Activated CD4-positive, CD25-positive, alpha-beta regulatory T cell treated with anti-CD3 and anti-CD28 coated beads, Interleukin-2, amount 50 U/mL, for 16 hours (primary cell): ENCODE measurements at places on chromosomes 4 and X.

- no peak for DNase-seq
Observed at GRCh38 chrX:152086141-152086540, 52.2 kb downstream of the MAGEA10 start.

DNA sequence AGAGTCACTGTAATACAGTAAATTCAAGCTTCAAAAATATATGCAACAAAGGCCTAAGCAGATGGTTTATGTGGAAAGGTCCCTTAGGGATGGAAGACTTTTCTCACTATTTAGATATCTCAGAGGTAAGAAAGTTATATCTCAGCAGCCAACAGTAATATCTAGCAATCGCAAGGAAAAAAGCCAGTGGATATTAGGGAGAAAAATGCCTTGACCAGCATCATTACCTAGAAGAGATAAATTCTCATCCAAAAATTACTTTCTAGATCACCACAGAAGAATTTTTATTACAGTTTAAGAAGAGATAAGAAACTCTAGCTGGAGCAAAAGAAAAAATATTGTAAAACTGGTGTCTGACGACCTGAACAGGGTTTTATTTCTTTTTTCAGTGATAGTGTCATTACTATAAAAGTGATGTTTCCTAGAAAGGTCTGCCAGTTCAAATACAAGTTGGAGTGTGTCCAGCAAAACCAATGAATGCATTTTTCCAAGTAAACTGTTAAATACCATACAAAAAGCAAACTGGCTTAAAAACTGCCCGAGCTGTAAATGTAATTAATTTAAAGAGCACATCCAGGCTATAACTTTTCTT, 100.0 kb downstream of the ATP11C start:
- no peak for DNase-seq

DNA sequence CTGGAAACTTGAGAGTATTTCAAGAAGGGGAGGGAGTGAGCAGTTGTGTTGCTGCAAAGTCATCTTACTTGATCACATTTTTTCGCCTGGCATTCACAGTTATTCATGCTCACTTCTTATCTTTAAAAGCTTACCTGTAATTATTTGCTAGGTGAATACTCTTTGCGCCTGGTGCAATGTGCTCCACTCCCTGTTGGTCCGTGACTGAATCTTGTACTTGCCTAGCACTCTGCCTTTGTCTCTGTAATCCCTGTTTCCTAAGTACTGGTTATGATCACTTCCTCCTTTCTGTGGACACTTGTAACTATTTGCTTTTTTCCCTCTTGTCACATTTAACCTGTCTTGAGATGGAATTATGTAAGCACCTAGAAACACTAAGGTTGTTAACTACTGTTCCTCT, 5.8 kb downstream of the BMP2K start:
- DNase-seq: no peak

DNA sequence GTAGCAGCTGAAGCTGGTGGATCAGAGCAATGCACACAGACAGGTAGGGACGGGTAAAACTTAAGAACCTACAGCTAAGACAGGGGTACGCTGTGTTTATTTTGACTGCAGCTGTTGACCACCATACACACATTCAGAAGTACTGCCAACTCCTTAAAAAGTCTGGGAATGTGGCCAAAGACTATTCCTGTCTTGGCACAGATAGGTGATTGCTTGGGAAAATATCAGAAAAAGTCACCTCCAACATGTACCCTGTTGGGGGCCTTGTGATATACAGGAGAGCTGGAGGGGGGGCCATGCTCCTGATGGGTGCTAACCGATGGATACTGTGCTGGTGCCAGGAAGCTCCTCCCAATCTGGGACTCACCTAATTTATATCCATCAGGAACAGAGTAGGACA, 121.2 kb downstream of the VCX2 start:
- no peak for DNase-seq

DNA sequence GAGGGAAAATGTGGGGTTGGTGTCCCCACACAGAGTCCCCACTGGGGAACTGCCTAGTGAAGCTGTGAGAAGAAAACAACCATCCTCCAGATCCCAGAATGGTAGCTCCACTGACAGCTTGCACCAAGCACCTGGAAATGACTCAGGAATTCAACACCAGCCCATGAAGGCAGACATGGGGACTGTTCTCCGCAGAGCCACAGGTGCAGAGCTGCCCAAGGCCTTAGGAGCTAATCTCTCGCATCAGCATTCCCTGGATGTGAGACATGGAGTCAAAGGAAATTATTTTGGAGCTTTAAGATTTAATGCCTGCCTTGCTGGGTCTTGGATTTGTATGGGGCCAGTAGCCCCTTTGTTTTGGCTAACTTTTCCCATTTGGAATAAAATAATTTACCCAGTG, 367.9 kb downstream of the FAM133A start:
- no peak for DNase-seq

DNA sequence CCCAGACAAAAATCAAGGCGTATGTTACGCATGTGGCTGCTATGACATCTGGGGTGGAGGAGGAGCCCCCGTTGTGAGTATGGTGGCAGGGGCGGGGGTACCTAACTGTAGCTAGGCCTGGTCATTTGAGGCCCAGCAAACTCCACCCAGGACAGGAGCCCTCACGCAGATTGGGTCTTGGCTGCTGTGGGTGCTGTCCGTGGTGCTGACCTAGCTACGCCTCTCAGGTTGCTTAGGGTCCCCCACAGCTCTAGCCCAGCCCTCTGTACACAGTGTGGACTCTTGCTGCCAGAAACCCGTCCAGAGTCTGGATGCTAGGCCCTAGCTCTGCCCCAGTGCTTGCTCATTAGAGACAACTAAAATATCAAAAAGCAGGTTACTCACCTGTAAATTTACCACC, 146.7 kb upstream of the PSAPL1 start:
- DNase-seq: no peak

DNA sequence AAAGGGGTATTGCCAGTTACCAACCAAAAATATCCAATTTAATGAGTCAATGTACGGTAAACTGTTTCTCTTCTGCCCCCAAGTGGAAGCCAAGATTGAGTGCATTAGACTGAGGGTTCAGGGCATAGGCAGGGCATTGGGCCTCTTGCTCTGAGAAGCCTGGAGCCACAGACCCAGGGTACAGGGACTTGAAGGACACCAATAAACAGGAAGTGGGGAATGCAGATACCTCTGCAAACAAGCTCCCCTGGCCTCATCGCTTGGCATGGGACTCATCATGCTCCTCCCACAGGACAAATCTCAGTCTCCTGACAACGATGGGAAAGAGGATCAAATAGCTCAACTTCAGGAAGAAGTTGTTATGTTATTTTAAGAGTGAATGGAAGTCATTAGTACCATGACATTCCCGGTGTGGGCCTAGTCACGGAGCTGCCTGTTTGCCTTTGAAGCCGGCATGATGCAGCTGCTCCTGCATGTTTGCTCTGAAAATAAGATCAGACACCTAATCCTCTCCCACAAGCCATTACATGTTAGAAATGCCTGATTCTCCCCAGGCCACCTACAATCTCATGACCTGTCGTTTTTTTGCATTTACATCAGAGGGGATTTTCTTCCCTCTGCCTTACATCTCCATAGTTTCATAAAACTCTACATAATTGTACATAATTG, 224.2 kb downstream of the RCHY1 start:
- no peak for DNase-seq

DNA sequence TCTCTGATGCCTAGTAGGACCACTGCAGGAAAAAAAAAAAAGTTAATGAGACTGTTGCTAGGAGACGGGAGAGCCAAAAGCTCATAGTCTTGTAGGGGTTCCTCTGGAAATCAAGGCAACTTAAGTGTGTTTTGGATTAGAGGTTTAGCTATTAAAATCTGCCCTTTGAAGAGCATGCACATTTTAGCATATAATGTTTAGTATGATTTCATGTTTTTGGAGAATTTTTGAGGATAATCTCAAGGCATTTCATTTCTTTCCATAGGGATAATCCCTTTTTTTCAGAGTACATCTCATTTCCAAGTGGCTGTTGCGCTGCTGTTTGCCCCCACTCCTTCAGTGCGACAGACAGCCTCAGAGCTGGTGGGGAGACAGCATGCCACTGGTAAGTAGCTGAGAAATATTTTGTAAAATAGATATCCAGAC, at the start of gene LINC00632:
LINC00632 (plus strand) TSS at position 339 of the 426 bp plus-strand sequence.
- DNase-seq: no peak

- no peak for DNase-seq
Observed at GRCh38 chr4:7500404-7500803, 65.7 kb upstream of the PSAPL1 start.

GRCh38 chrX:84830836-84831235, 172.8 kb upstream of the APOOL start:
- no peak for DNase-seq

GRCh38 chr4:174764105-174764729, 64.8 kb downstream of the GLRA3 start:
- no peak for DNase-seq

- DNase-seq: no peak
Observed at GRCh38 chr4:144645102-144645630, 790 bp upstream of the HHIP start.

DNA sequence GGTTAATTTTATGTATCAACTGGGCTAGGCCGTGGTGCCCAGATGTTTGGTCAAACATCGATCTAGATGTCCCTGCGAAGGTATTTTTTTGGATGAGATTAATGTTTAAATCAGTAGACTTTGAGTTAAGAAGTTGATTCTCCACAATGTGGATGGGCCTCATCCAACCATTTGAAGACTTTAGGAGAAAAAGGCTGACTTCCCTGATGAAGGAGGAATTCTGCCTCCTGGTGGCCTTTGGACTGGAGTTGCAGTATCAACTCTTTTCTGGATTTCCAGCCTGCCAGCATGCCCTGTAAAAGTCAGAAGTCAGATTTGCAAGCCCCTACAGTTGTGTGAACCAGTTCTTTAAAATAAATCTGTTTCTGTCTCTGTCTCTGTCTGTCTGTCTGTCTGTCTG, 91.4 kb downstream of the STK32B start:
- DNase-seq: no peak

- DNase-seq: no peak
Observed at GRCh38 chr4:87077914-87078585, 142.4 kb downstream of the KLHL8 start.

DNA sequence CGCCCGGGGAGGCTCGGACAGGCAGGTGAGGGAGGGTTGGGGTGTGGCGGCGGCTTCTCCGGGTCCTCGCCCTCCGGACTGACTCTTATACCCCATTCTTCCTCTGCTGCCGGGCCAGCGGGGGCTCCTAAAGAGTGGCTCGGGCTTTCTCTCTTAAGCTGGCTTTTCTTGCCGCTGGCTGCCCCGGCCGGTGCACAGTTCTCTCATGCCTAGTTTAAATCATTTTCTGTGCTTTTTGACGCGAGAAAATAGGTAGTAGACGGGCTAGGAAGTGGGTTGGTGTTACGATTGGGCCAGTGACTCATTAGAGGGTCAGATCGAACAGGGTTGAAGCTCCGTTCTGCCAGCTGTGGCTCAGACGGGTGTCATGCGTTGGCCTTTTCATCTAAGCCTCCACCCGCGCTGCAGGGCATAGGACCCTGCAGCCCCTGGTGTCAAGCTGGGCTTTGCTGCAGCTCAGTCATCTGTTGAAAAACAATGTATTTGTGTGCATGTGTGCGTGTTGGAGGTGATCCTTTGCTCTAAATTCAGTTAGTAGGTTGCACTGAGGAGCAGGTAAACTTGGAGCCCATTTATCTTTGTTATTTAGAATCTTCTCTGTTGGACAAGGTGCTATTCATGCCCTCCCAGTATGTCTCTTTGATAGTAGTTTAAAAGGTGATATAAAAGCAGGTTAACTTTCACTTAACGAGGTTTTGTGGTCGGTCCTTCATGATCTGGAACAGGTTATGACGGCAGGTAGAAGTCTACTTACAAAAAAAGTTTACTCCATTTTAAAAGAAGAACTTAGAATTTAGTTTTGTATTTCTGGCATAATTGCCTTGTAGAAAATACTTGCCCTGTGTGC, 802 bp downstream of the BMP2K start:
- DNase-seq: peak; percentile 19

DNA sequence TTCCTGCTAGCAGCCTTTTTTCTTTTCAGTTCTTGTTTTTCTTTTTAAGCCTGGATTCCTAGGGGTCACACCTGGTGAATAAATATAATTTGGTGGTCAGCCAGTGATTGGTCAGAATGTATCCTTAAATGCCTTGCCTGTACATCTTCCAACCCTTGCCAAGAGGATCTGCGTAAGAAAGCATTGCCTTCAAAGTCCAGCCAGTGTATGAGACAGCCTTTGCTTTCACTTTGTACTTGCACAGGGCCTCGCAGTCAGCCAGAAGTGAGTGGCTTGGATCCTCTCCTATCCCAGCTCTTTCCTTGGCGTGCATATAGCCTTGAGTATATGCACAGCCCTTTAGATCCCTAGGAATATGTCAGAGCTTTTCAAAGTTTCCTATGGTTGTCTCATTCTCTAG, 22.2 kb downstream of the KANTR start:
- DNase-seq: no peak

- no peak for DNase-seq
Observed at GRCh38 chr4:10803713-10804343, 119.3 kb upstream of the CLNK start.

GRCh38 chrX:37796805-37797204, 16.9 kb downstream of the CYBB start:
- no peak for DNase-seq

DNA sequence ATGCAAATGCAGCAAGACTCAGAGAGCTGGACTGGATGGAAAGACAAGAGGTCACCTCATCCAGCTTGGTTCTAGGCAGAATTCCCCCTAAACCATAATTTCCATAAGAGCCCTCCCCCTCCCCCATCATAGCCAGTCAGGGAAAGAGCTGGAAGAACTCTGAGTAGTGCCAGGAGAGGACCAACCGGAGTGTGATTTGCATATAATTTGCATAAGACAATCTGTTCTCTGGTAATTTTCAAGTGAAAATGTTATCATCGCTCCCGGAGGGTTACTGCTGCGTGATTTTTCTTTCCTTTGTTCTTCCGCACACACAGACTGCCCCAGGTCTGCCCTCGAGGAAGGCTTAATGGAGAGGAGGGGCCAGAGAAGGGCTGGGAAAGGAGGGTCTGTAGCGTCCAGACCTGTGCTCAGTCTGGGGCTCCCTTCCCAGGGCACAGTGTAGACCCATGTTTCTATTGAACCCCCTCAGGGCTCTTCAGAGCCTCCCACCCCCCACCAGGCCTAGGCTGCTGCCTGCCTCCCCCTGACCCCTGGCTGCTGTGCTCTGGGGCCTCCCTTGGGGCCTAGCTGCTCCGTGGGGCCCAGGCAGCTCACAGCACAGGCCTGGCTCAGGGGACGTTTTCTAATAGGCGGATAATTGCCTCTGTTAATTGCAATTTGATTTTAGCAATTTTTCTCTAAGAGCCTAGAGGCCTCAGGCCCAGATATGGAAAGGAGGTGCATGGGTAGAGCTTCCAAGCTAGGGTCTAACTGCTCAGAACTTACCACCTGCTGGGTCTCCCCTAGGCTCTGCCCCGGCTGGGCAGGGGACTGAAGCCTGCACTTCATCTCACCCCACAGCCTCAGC, 90.4 kb upstream of the PJA1 start:
- no peak for DNase-seq
